ENCODE measurements at places on chromosomes 16 and 17. TPM values are rescaled to one million over a fixed set of nuclear protein-coding genes. Genes with fewer than 3 reads are reported as not detected.
A peak's percentile ranks its signal among the peaks of the same experiment; 100 is the strongest.

- no peak for DNase-seq
Measured at GRCh38 chr17:77022766-77023165, 118.0 kb upstream of the SEC14L1 start.

DNA sequence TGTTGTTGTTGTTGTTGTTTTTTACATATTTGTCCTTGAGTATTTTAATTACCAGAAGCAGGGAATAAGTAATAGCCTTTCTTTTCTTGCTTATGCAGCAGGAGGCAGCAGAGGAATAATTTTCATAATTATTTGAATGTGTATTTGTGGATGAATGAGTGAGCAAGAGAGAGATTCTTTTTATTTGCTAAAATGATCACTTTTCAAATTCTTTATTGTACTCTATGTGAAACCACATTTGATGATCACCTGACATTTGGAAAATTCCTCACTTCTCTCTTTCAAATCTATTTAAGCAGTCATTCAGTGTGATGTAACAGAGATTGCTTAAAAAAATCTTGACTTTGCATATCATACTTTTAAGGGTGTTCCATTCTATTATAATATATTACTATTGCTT is 223.6 kb downstream of the BCAS3 start:
- DNase-seq = no peak

RBFOX1 gene
- total RNA-seq = under 0.01 TPM

- DNase-seq = peak; percentile 76
Measured at GRCh38 chr16:5895137-5895536, 797.5 kb upstream of the EEF2KMT start.

GRCh38 chr17:81522491-81523401 is 5.4 kb upstream of the FSCN2 start:
- DNase-seq = no peak

DNA sequence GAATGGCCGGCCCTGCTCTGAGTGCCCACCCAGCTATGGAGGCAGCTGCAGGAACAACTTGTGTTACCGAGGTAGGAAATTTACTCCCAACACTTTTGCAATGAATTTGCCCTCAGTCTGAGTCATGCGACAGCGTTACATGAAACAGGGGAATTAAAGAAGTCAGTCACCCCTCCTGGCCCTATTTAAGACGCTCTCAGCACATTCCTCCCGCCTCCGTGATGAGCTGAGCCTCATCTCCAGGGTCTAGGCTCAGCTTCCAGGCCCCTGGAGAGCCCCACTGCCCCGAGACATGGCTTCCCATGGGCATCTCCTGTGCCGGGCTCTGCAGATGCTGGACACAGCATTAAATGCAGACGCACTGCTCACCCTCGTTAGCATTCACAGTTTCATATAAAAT is 35.0 kb downstream of the CRISPLD2 start:
- DNase-seq = peak; percentile 51

All from RPMI7951 (cell line).